Stimulated activated naive CD8-positive, alpha-beta T cell treated with anti-CD3 and anti-CD28 coated beads, Interleukin-15, amount 100 ng/mL, for 72 hours (primary cell): ENCODE measurements at places on chromosomes 16 and 17.

DNA sequence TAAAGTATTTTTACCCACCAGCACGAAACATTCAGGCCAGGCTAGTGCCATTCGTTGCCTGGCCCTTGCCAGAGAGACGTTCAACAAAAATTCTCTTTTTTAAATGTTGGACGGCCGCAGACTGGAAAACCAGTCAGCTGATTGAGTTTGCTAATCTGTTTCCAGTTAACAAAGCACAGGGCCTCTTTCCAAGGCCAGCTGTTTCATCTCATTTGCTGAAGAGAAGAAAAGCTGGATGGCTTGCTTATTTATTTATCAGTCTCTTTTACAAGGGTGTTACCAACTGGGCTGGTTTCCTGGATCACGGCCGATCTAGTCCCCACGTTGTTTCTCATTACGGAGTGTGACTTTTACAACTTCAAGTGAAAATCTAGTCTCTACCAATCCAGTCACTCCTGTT is 418.7 kb upstream of the DYNLRB2 start:
- no peak for DNase-seq

- no peak for DNase-seq
Measured at GRCh38 chr17:52517176-52517575, 358.7 kb upstream of the CA10 start.

DNA sequence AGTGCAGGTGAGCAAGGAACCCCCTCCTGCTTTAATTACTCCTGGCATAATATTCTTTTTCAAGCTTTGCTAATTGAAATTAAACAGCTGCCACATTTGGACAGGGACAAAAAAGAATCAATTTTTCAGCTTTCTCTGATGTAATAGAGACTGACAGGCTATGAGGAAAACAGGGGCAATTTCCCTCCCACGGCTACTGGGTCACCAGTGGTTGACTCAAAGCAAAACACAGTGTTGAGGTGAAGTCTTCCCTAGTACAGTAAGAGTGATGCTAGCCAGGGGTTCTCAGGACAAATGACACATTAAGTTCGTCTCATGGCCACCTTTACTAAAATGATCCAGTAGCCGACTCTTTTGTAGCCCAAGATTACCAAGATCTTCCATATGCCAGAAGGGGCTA is 38.6 kb upstream of the PMFBP1 start:
- peak; percentile 12 for DNase-seq

- no peak for DNase-seq
Measured at GRCh38 chr17:2683912-2684311, 27.7 kb downstream of the CLUH start.

DNA sequence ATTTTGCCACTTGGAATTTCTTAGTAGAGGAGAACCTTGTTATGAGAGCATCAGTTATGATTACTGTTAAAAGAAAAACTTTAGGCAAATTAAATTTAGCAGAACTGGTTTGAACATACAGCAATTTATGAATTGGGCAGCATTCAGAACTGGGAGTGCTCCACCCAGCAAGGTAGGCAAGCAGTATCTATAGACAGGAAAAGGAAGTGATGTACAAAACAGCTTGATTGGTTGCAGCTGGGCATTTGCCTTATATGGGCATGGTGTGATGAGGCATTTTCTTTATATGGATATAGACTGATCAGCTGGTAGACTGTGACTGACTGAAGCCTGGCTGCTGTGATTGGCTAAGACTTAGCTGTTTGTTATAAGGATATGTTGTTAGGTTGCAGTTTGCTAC is 17.6 kb upstream of the CYLD start:
- no peak for DNase-seq

GRCh38 chr17:70074236-70074830 is 692 bp upstream of the KCNJ16 start:
- DNase-seq = no peak

DNA sequence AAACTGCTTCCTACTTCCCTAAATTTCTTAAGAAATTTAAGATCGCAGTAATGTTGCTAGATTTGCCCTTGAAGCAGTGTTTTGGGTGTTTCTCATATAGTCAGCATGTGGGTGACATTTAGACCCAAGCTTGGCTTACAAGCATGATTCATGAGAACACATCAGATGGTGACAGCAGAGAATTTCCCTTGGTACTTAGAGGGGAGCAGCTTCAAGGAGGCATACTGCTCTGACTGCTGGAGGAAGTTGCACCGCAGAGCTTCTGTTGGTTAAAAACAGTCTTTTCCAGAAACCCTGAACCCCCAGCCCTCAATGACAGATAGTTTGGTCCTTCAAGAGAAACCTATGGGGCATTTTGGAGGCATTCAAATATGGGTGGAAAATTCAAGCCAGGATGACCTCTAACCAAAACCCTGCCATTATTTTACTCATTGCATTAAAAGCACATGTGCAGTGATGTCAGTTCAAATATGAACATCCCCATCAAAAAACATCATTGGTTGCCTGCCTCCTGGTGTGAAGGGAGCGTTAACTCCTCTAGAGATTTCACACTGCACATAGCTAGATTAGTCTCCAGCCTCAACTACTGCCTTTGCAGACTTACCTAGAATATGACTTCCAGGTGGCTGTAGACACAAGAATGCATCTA is 201.5 kb upstream of the CACNG5 start:
- DNase-seq = peak; percentile 79

- DNase-seq = no peak
Measured at GRCh38 chr16:59887856-59888255, 1153.7 kb upstream of the GOT2 start.

GRCh38 chr16:78385086-78385805 is 285.8 kb downstream of the WWOX start:
- DNase-seq = no peak

- DNase-seq = no peak
Measured at GRCh38 chr17:68468788-68469187, 11.5 kb upstream of the WIPI1 start.

- no peak for DNase-seq
Measured at GRCh38 chr16:85136213-85136701, 24.0 kb upstream of the CIBAR2 start.

DNA sequence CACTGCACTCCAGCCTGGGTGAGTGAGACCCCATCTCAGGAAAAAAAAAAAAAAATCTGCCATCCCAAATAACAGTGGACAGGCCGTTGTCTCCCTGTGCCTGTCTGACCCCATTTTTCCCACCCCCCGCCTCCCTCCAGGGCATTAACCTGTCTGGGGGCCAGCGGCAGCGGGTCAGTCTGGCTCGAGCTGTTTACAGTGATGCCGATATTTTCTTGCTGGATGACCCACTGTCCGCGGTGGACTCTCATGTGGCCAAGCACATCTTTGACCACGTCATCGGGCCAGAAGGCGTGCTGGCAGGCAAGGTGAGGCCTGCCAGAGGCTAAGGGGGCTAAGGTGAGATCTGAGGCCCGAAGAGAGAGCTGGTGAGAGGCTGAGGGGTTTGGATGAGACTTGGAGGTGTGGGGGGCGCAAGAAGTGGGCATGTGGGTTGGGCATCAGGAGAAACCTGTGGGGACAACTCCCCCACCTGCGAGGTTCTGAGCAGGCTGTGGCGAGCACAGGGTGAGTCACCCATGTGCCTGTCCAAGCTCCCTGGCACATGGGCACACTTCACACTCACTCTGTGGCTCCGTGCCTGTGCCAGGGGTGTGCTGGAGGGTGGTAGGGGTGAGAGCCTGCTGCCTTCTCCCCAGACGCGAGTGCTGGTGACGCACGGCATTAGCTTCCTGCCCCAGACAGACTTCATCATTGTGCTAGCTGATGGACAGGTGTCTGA is 34.7 kb downstream of the ANKRD40 start:
- no peak for DNase-seq

DNA sequence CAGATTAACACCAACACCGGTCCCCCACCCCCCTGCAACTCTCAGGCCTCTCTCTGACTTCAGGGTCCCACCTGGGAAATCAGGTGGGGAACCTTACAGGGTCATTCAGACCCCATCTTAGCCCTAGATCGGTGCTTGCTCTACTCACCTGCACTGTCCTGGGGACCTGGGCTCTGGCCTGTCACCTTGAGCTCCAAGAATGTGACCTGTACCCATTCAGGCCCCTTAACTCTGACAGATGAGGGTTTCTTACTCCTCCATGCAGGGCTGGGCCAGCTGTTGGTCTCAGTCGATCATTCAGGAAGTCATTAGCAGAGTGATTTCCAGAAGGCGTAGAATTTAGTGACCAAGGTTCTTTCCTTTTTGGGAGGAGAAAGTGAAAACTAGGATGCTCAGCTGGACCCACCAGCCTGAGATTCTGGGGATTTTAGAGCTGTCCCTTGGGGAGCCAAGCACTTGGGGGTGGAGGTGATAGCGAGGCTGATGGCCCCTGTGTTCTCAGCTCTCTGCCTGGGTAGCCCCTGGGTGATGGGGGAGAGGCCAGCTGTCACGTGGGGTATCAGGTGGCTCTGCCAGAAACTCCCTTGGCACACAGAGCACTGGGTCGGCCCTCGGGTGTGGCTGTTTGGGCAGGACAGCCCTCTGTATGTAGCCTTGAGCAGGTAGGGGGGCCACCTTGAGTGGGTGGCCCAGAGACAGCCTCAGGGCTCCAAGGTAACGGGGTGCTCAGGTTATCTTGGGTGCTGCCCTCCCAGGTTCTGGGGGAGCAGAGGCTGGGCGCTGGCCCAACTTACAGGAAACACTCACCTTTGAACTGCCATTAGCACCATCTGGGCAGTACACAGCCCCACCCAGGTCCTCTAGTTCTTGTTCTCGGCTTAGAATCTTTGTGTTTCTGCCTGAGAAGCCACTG is 724 bp downstream of the MVP start:
- DNase-seq = no peak

- no peak for DNase-seq
Measured at GRCh38 chr17:2621241-2621640, 27.8 kb downstream of the PAFAH1B1 start.

DNA sequence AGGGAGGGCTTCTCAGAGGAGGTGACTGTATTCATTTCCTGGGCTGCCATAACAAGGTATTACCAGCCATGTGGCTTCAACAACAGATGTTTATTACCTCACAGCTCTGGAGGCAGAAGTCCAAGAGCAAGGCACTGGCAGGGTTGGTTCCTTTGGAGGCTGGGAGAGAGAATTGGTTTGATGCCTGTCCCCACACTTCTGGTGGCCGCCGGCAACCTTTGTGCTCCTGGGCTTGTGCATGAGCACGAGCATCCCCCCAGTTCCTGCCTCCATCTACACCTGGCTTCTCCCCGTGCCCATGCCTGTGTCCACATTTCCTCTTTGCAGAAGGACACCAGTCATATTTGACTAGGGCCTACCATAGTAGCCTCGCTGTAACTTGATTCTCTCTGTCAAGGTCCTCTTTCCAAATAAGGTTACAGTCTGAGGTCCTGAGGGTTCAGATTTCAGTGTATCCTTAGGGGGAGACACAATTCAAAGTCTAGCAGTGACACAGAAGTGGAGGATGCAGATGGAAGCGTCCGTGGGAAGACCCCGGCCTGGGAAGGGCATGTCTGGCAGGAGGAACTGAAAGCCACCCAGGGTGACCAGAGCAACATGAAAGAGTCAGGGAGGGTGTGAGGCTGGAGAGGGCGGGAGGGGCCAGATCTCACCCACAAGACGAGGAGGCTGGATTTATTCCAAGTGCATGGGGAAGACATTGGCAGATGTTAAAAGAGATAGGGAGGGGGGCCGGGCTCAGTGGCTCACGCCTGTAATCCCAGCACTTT is 188.2 kb upstream of the HSBP1 start:
- no peak for DNase-seq

DNA sequence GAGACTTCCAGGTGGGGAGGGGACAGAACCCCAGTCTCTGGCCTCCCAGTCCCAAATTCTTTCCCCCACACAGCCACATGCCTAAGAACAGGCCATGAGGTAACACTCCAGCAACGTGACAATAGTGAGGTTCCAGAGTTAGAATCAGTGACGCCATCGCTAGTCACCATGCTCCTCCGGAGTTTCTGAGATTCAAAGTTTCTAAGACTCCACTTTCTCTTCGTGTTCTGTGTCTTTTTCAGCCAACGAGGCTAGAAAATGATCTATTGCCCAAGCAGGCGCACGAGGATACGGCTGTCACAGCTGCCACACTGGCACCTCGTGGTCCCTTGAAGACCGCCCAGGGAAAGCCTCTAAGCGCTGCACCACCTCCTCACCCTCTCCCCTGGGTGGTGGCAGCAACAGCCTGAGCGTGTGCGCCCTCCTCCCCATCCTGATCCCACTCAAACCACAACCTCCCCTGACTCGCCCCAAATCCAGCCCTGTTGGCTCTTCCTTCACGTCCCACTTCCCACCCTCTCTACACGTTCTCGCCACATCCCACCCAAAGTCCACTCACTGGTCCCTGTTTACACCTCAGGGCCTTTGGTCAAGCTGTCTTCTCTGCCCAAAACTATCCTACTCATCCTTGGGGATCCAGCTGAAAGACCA is 1.0 kb downstream of the MCRIP1 start:
- peak; percentile 43 for DNase-seq

- DNase-seq = no peak
Measured at GRCh38 chr17:81397314-81398175, 2.3 kb downstream of the BAHCC1 start.

DNA sequence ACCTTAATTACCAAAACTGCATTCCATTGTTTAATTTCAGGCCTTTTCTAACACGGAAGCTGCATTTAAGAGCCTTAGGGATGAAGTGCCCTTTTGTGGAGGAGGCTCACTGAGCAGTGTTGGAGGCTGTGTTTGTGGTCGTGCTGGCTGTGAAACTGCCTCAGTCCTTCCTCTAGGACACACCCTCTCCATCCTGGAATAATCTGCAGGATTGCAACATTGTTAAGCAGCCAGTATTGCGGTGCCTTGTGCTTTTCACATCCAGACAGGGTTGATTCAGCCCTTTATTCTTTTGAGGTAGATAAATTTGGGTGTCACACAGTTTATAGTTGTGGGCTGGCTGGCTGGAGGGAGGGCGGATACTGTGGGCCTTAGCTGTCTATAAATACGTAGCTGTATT is 141.6 kb downstream of the CDRT15L2 start:
- no peak for DNase-seq

- no peak for DNase-seq
Measured at GRCh38 chr16:87129771-87130170, 187.4 kb downstream of the C16orf95 start.

DNA sequence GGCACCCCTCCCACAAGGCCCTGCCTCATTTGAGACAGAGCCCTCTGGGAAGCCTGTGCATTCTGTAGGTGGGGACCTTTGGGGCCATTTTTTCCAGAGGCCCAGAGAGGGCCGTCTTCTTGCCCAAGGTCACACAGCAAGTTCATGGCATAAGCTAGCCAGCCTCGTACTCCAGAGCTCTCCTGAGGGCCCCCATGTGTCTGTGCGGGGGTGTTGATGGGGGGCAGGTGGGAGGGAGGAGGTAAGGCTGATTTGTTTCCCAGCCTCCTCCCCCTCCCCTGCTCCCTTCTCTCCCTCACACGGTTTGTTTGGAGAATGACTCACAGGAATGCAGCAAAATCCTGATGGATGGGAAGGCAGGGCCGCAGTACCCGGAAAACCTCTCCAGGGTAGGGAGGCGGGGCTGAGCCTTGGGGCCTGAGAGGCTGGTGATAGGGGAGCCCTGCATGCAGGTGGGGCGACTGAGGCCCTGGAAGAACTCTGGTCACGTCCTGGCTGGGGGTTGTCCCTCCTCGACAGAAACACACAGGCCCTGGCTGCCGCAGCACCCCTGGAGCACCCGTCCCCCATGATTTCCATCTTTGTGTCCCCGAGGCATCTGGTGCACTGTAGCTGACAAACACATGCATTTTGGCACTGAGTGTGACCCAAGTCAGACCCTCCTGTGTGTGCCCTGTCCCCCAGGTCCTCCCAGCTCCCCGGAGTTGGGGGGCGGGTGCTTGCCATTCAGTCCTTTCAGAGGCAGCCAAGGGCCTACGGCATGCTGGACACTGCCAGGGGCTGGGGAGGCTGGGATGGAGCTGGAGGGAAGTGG is 29.7 kb downstream of the RAI1 start:
- no peak for DNase-seq
